Keratinocyte (primary cell): ENCODE measurements at places on chromosomes 4 and X.

- no peaks in the 10 kb centered on the region for H3K27me3 ChIP-seq
- no peaks in the 10 kb centered on the region for H3K36me3 ChIP-seq
- H3K27ac ChIP-seq: no peak overlapping the region
- no peak for DNase-seq
These were observed 977.3 kb downstream of the C4orf33 start for GRCh38 chr4:130073145-130073790.

- H3K36me3 ChIP-seq: no peaks in the 10 kb centered on the region
- no peak overlapping the region for H3K4me3 ChIP-seq
- no peaks in the 10 kb centered on the region for H3K4me1 ChIP-seq
- H3K27me3 ChIP-seq: peaks cover 9% of the 10 kb centered on the region
- H3K27ac ChIP-seq: no peak overlapping the region
These were observed 220.4 kb upstream of the AGTR2 start for GRCh38 chrX:115949900-115950822.

- H3K4me3 ChIP-seq: no peak overlapping the region
- DNase-seq: no peak
- H3K27ac ChIP-seq: no peak overlapping the region
These were observed 98.5 kb downstream of the RPA4 start for GRCh38 chrX:96982161-96982560.

DNA sequence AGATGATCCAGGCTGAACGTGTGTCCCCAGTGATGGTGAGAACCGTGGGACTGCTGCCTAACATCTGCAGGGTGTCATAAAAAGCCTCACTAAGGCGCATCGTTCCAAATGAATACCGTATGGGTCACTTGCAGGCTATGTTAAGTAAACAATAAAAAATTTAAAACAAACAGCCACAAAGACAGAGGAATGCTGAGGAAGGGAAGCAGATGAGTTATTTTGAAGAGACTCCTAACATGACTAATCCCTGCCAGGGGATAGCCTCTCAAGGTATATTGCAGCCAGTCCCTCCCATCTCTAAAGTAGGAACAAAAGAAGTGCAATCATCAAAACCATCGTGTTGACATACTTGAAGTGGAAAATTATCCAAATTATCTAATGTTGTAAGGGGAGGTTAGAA lies 83.8 kb downstream of the UNC5C start:
- H3K27ac ChIP-seq: no peak overlapping the region
- H3K36me3 ChIP-seq: no peaks in the 10 kb centered on the region

DNA sequence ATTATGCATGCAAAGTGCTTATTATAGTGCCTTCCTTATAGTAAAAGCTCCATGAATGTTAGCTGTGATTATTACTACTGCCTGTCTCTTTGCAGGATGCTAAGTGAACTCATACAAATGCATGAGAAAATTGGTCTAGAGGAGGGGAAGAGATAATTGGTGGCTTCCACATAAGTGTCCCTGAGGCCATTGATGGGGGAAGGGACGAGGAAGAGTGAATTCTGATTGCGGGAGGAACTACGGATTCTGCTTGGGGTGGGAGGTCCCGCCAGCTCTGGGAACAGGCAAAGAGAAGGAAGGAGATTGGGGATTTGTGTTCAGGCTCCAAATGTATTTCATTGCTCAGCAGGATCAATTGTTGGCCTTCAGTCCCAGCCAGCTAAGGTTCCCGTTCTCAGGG lies 11.6 kb upstream of the ARHGAP36 start:
- H3K27ac ChIP-seq: no peak overlapping the region
- no peaks in the 10 kb centered on the region for H3K4me1 ChIP-seq
- no peak for DNase-seq
- peaks cover 5% of the 10 kb centered on the region for H3K27me3 ChIP-seq
- no peaks in the 10 kb centered on the region for H3K36me3 ChIP-seq

GRCh38 chr4:139207247-139207646 lies 30.2 kb upstream of the ELF2 start:
- H3K27me3 ChIP-seq: no peaks in the 10 kb centered on the region
- H3K4me3 ChIP-seq: no peak overlapping the region
- no peak for DNase-seq
- no peaks in the 10 kb centered on the region for H3K4me1 ChIP-seq
- no peaks in the 10 kb centered on the region for H3K36me3 ChIP-seq

GRCh38 chr4:184028561-184029374 lies 123.7 kb downstream of the STOX2 start:
- no peak overlapping the region for H3K27ac ChIP-seq
- H3K27me3 ChIP-seq: no peaks in the 10 kb centered on the region
- H3K4me1 ChIP-seq: no peaks in the 10 kb centered on the region
- H3K4me3 ChIP-seq: no peak overlapping the region
- DNase-seq: no peak
- H3K36me3 ChIP-seq: no peaks in the 10 kb centered on the region

DNA sequence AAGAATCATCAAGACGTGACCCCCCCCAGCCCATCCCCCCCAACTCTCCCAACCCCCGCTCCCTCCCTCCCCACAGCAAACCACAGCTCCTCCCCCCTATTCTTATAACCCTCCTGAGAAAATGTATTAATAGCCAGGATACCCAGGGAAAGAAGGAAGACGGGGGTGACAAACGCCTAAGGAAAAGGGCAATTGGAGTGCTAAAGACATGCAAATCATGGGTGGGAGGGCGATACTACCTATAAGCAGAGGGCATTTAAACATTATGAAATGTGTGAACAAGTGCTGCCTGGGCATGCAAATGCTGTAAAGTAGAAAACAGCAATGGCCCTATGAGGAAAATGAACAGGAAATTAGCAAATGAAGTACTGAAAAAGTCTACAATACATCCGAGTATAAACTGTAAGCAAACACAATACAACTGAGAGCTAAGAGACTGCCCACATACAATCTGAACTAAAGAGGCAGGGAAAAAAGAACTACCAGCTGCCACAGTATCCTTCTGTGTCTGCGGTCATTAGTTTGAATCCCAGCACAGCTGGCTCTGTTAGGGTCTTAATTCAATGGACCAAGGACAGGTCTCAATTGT lies 2.4 kb downstream of the CXXC4 start:
- peaks cover 42% of the 10 kb centered on the region for H3K27me3 ChIP-seq
- no peaks in the 10 kb centered on the region for H3K4me1 ChIP-seq
- DNase-seq: no peak

DNA sequence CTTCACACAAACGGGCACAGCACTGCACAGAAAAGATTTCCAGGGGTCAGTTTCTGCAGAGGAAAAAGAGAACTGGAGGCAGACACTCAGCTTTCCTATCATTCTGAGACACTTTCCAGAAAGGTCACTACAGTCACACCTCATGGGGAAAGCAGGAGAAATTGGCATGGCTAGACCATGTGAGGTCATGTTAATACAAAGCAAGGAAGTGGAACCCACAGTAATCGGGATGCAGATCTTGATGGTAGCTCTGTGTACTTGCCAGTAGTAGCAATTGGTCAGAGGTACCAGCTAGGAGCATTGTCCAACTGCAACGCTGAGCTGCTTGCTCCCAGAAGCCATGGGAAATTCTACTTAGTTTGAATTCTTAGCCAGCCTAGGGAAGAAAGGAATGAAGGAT lies 255.3 kb upstream of the PCDH10 start:
- H3K36me3 ChIP-seq: no peaks in the 10 kb centered on the region
- no peak overlapping the region for H3K27ac ChIP-seq
- no peak for DNase-seq
- H3K4me3 ChIP-seq: no peak overlapping the region
